COR-L47 (cell line): ENCODE measurements at places on chromosomes 12 and 14.
A peak's percentile ranks its signal among the peaks of the same experiment; 100 is the strongest.

DNA sequence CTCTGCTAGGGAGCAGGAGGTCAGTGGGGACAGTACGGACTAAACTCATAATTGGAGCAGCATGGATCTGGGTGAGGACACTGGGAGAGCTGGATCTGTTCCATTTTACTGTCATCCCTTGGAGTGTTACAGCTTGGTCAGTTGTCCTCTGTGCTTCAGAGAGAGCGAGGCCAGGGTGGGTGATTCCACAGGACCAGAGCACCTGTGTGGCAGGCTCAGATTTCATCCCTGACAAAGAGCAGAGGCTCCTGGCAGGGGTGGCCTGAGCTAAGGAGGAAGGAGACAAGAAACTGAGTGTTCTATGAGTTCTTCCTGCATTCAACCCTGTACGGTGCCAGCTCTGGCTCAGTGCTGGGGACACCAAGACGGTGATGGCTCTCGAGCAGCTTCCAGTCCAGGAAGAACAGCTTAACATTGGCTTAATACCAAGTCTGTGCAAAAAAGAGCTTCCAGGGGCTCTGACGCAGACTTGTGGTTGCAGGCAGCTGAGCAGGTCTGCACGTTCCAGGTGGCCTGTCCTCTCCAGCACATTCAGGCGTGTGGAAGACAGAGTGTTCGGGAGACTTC, 8.4 kb upstream of the PGF start:
- no peak for DNase-seq

DNA sequence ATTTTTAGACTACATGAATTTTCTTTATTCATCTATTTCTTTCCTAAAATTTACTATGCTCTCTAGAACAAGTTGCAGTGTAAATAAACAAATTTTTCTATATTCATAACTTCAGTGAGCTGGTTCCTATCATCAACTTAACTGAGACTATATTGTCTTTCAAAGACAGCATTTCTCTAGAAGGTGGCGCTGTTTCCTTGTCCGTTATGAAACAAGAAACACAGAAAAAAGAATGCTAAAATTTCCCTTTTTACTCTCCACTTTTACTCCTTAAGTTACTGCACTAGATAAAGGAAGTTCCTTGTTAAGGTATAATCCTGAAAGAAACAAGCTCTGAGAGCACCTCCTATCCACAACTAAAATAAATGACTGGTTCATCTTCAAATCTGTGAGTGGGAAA, 8.2 kb upstream of the CLEC2A start:
- no peak for DNase-seq

GRCh38 chr14:23544511-23545447, 6.8 kb downstream of the ZFHX2 start:
- DNase-seq, result peak; percentile 98

DNA sequence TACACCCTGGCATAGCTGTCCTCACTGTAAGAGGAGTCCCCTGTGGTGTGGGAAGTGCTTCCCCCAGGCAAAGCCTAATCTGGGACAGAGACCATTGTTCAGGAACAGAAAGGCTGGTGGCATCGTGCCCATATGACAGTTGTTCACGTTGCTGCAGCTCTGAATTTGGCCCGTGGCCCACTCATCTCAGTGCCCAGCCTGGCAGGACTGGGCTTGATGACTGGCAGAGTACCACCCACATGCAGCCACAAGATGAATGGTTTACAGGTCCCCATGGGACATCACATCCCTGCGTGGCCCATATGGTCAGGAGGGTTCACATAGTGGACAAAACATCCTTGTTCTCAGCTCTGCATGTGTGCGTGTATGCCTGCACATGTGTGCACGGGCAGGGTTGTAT, 17.5 kb downstream of the IQSEC3 start:
- peak; percentile 96 for DNase-seq

DNA sequence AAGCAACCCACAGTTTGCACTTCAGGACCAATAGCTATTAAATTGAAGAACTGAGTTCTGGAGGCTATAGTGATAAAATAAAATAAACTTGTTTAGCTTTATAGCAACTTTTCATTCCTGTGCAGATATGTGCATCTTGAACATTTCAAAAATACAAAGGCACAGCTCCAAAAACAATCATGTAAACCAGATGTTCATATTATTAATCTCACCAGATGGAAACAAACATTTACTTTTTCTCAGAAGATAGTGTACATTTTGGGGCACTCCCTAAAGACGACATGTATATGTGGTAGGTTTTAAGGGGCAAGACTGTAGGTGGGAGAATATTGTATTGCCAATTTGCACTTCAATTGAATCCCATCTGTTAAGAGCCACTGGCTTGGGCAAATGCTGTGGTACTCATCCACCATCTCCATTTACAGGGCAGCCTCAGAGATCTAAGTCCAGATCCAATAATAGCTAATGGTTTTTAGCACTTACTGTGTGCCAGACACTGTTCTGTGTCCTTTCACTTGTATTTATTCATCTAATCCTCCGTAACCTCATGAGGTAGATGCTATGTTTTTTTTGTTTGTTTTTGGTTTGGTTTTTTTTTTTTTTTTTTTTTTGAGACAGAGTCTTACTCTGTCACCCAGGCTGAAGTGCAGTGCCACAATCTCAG, 49.1 kb downstream of the PTGER2 start:
- no peak for DNase-seq

DNA sequence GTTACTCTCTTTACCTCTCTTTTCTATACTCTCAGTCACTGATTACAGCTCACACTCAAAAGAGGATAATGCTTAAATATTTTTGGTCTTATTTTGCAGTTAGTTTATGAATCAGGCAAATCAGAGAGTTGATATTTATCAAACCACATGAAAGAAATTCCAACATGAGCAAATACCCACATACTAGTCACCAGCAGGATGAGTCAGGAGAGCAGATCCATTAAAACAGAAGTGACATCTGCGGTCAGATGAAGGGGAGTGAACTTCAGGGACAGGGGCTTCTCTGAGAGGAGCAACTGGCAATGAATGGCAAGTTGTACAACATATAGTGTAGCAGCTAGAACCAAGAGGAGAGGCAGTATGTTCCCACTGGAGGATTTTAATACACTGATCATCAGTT, 258.7 kb downstream of the SYT10 start:
- DNase-seq, result no peak

GRCh38 chr12:5511256-5511643, 79.3 kb downstream of the NTF3 start:
- DNase-seq, result no peak

DNA sequence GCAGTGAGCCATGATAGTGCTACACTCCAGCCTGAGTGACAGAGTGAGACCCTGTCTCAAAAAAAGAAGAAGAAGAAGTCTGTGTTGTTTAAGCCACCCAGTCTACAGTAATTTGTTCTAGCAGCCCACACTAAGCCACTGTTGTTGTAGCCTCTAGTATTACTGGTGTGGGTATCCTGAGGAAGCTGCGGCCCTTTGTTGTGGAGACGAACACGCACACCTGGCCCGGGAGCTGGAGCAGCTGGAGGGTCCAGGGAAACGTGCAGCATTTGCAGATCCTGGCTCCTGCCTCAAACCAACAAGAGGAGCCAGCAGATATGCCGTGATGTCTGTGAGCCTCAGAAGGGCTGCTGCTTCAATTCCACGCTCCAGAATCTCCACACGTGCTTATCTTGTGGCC, 65.3 kb downstream of the MAP1LC3B2 start:
- DNase-seq, result no peak

DNA sequence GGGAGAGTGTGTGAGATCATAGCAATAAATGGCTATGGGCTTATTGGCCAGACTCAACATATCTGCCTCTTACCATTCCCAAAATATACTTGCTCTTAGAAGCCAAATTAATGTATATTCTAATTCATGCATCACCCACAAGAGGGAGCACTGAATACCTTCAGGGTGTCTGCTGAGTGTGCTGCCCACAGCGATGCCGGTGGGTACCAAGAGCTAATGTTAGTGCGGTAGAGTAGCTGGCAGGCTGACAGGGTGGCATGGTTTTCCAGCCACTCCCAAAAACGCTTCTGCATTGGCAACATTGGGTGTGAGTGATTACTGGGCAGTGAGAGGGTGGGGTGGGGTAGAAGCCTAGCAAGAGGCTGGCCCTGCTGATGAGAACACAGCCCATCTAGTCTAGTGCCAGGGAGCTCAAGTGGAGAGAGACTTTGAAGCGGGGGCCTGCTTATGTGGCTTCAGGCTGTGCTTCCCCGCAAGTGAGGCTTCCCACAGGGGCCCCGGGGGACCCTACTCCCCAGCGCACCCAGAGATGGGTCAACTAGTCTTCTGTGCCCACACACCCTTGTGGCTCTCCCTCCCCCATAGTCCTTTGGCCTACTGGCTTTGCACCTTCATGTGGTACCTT, 9.2 kb upstream of the PLEKHD1 start:
- DNase-seq, result peak; percentile 76

DNA sequence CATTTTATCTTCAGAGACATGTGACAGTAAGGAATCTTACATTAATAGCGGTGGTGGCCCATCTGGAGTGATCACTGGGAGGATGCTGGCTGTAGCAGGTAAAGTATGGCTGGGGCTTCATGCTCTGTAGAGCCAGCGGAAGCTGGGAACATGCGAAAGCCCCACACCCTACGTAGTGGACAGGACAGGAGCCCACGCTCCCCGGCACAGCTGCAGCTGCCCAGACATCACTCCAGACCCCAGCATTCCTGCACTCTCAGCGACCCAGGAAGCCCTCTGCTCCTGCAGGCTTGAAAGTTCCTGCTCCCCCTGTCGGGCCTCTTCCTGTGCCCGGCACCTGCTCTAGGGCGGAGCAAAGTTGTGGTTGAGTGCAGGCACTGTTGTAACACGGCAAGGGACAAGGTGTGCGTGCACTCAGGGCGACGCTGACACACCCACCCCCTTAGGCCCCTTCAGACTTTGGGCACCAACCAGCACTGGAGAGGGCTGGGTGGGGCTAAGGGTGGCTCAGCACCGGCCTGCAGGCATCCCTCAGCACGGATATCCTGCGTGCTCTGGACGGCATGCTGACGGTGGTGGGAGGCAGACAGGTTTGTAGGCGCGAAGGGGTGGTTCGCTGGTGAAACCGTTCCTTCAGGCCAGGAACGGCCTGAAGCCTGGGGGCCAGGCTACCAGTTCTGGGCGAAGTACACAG, 568.3 kb downstream of the FSCB start:
- no peak for DNase-seq

GRCh38 chr12:10160617-10161385, 11.1 kb downstream of the OLR1 start:
- no peak for DNase-seq

GRCh38 chr12:111417784-111418593, 12.3 kb downstream of the SH2B3 start:
- no peak for DNase-seq

GRCh38 chr12:40314927-40315326, 90.1 kb downstream of the LRRK2 start:
- no peak for DNase-seq

- DNase-seq, result no peak
These were observed 56.9 kb upstream of the CCDC175 start for GRCh38 chr14:59633486-59633885.

GRCh38 chr12:102369876-102370275, 110.5 kb downstream of the IGF1 start:
- no peak for DNase-seq

GRCh38 chr14:89695846-89696245, 258.7 kb downstream of the EFCAB11 start:
- no peak for DNase-seq

GRCh38 chr12:19967431-19967830, 400.9 kb upstream of the PDE3A start:
- peak; percentile 61 for DNase-seq

DNA sequence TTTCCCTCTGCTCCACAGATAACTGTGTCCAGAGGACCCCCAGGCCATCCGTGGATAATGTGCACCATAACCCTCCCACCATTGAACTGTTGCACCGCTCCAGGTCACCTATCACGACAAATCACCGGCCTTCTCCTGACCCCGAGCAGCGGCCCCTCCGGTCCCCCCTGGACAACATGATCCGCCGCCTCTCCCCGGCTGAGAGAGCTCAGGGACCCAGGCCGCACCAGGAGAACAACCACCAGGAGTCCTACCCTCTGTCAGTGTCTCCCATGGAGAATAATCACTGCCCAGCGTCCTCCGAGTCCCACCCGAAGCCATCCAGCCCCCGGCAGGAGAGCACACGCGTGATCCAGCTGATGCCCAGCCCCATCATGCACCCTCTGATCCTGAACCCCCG, 201.3 kb upstream of the BCL2L14 start:
- DNase-seq, result no peak

GRCh38 chr12:85007836-85008235, 28.2 kb downstream of the TSPAN19 start:
- no peak for DNase-seq

DNA sequence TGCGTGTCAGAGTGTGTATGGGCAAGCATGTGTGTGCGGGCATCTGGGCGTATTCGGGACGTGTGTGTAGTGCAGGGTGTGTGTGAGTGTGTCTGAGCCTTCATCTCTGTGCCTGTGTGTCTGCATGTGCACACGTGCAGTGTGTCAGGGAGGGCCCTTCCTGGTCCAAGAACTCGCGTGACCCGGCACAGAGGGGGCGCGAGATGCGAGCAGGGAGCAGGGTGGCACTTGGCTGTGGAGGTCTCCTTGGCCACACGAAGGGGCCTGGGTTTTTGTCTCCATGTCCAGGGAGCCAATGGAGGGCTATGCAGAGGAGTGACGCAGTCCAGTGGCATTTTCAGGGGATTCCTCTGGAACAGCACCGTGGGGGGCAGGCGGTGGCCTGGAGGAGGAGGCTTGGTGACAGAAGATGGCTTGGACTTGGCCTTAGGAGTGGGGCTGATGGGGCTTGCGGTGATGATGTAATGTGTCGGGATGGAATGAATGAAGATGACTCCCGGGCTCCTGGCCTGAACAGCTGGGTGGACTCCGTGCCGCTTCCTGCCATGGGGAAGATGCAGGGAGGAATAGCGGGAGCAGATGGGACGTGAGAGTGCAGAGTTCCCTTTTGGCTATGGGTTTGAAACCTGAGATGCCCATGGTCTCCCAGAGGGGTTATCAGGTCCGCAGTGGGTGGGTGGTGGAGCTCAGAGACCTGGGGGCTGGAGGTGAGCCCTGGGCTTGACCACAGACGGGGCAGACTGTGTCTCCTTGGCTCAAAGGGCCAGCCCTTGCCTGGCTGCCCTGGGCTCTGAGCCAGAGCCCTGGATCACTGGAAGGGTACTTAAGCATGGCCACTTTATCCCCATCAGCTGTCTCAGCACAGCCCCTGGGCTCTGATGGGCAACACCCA, 208.3 kb downstream of the PHETA1 start:
- DNase-seq, result no peak

- no peak for DNase-seq
These were observed 5.1 kb upstream of the PAPOLA start for GRCh38 chr14:96497087-96497486.

- no peak for DNase-seq
These were observed 156.0 kb downstream of the TMTC3 start for GRCh38 chr12:88298014-88298682.
